Dermis microvascular lymphatic vessel endothelial cell (primary cell): ENCODE measurements at places on chromosomes 3 and 15. TPM values are rescaled to one million over a fixed set of nuclear protein-coding genes. Genes with fewer than 3 reads are reported as not detected.

The PDZRN3 gene
- under 0.01 and 0.13 TPM in 2 replicates for total RNA-seq

The FBXO40 gene
- total RNA-seq, result not detected in 2 replicates

DNA sequence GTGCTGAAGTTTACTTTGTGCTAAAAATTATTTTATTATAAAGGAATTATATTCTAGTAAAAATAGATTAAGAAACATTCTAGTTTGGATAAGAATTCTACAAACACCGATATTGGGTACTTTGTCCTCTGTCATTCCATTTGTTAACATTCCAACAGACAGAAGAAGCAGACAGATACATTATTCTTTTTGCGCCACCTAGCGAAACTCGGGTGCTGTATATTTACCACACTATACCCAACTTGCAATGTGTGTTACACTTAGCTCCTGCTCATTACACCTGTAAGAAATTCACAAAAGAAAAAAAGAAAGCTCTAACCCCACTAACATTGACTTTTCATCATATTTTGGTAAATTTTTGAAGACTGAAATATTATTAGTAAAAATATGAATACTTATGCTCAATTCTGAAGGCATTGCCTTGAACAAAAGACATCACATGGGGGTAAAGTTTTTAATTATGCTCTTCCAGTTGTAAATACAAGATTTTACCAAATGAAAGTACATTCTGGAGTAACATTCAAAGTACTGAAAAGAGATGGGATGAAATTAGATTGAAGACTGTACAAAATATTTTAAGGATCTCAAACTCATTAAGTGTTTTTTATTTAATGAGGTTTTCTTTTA lies 136.5 kb upstream of the MLF1 start:
- DNase-seq, result peak; percentile 61

DNA sequence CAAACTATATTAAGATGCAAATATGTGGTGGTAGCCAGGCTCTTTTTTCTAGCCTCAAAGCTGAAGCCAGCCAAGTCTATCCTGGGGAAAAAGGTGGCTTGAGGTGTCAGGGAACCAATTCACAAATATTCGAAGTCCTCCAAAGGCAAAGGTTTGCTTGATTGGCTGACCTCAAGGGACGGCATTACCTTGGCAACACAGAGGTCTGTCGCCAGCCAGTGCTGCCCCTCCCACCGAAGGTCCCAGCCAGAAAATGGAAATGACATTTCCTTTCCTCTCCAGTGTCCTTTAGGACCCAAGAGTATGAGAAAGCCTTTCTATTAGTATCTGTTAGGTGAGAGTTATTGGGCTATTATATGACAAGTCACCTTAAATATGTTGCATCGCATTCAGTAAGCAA lies 96.0 kb upstream of the LIMD1 start:
- DNase-seq, result no peak

GRCh38 chr3:190629088-190629487 lies 115.2 kb downstream of the IL1RAP start:
- DNase-seq, result no peak

The AMT gene
- 0.26 and 0.51 TPM in 2 replicates for total RNA-seq

The NAALADL2 gene
- total RNA-seq, result under 0.01 and 0.13 TPM in 2 replicates

The CPNE9 gene
- not detected in 2 replicates for total RNA-seq

- DNase-seq, result peak; percentile 87
These were observed 676 bp downstream of the TCF12 start for GRCh38 chr15:56919031-56919608.

The CFAP92 gene
- total RNA-seq, result 0.51 and 1.0 TPM in 2 replicates

DNA sequence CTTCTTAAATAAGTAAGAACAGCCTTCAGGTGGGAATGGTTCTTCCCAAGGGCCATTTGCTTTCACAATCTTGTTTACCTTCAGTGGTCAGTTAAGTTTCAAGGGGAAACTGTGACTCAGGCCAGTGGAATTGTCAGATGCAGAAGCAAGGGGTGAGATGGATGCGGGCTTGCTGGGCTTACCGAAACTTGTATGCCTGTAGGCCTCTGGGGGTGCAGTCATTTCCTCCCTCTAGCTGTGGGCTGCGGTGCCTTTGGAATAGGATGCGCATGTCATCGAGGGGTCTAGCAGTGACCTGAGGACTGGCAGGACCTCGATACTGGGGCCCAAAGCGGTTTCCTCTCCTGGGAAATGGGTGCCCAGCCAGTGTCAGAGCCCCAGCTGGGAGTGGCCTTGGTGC lies 121.6 kb downstream of the EEFSEC start:
- DNase-seq, result peak; percentile 25

DNA sequence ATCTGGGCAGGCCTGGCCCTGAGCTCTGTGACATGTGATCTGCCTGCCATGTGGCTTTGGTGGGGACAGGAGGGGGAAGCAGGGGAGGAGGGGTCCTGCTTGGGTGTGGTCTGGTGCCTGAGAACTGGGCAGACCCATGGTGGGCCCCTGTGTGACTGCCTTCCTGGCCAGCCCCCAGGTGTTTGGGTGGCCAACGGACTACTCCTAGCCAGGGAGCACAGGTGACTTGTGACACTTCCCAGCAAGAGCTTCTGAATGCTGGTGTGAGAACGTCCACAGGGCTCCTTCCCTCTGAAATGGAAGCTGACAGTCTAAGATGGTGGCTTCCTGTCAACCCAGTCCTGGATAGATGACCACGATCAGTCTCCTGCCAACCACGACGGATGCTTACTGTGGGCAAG lies 136.1 kb upstream of the MEF2A start:
- DNase-seq, result no peak

GRCh38 chr3:15288331-15289035 lies 43.9 kb downstream of the SH3BP5 start:
- no peak for DNase-seq

The HGD gene
- total RNA-seq, result 0.26 TPM in 1 of 2 replicates, not detected in the other

GRCh38 chr15:88830016-88830415 lies 26.8 kb downstream of the ACAN start:
- no peak for DNase-seq

The SLCO2A1 gene
- total RNA-seq, result 1.2 and 8.0 TPM in 2 replicates

The TMEM202 gene
- not detected in 2 replicates for total RNA-seq

GRCh38 chr3:138440121-138440521 lies 5.7 kb downstream of the ESYT3 start:
- DNase-seq, result no peak
